ENCODE measurements at places on chromosomes 1 and 21.

GRCh38 chr1:239807361-239807760, 284.3 kb upstream of the FMN2 start:
- H3K4me3 ChIP-seq, result no peak overlapping the region
- H3K27ac ChIP-seq, result no peak overlapping the region
- no peaks in the 10 kb centered on the region for H3K27me3 ChIP-seq
- H3K36me3 ChIP-seq, result no peaks in the 10 kb centered on the region

- DNase-seq, result no peak
- H3K27me3 ChIP-seq, result no peaks in the 10 kb centered on the region
Observed at GRCh38 chr1:180854456-180854855, 58.2 kb upstream of the KIAA1614 start.

DNA sequence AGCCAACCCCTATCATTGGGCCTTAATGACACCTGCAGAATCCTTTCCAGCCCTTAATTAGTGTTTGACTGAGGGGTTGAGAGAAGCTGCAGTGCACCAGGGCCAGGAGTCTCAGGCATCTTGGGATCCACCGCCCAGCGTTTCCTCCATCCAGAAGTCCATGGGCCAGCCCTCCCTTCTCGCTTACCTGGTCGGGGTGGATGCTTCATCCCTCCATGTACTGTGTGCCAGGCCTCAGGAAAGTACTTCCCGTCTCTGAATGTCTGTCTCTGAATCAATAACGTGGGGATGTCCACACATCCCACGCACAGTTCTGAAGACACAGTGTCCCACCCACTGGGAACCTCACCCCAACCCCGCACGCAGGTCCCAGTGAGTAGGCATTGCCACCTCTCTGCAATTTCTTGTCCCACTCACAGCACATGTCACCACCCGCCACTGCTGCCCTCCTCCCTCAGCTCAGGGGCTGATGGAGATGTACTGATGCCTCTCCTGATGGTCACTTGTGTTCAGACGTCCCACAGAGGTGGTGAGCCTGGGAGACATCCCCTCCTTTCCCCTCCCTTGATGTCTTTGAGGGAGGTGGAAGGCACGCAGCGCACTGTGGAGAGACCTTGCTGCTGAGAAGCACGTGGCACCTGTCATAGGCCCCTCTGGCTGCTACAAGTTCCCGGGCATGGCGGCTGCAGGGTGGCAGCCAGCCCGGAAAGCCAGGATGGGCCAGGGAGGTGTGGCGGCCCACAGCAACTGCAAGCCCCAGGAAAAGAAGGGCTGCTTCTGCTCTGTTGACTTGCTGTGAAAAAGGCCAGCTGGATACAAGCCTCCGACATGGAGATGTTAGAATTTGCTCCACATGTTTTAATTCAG, 29.4 kb upstream of the PRSS38 start:
- H3K4me1 ChIP-seq, result peaks cover 24% of the 10 kb centered on the region
- no peak overlapping the region for H3K4me3 ChIP-seq
- no peak overlapping the region for H3K27ac ChIP-seq
- peaks cover 15% of the 10 kb centered on the region for H3K27me3 ChIP-seq

DNA sequence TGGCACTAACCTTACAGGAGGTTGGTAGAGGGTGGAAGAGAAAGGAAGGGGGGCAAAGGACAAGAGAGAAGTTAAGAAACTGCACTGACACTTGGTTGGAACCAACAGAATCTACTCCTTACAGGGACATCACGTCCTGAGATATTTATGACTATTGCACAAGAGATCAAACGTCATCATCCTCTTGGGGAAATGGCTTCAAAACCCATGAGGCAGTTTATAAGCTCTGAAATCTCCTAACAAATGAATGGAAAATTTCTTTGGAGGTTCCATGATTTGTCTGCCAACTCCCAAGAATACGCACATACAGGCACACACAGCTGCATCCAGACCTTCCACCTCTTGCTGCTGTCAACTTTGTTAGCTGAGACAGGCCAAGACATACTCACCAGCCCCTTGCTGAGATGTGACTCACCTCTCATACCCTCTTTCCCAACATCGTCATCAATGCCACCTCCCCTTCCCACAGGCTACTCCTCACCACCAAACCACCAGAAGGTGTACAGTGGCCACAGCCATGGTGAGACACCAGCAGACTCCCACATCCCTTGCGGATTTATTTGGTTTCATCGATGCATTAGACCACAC, 135.5 kb downstream of the SETD4 start:
- H3K36me3 ChIP-seq, result no peaks in the 10 kb centered on the region
- H3K4me3 ChIP-seq, result no peak overlapping the region
- DNase-seq, result no peak

DNA sequence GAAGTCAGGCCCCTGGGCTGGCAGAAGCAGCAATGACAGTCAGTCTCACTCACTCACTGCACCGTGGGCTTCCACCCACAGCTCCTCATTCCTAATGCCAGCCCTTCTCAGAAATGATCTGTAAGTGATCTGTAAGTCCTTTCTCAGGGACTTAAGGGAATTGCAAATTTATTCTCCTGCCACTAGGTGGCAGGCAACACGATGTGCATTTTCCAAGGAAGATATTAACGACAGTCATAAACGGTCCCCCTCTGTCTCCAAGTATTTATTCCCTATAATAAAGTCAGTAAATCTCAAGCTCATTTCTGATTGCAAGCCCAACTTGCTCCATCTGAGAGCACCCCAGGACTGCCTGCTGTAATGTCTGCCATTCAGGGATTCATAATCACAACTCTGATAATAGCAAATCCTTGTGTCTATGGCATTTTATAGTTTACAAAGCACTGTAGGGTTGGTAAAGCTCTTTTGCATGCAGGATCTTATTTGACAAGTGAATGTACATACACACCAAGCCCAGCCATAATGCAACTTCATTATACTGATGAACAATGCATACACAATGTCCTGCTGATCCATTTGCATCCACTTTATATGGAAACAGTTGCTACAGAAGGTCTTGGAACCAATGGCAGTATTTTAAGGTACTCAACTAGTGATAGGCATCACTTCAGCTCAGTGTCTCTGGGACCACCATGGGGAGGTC, 380.5 kb upstream of the CAMK1G start:
- H3K36me3 ChIP-seq, result no peaks in the 10 kb centered on the region
- no peak overlapping the region for H3K27ac ChIP-seq
- DNase-seq, result no peak
- peaks cover 25% of the 10 kb centered on the region for H3K4me1 ChIP-seq

DNA sequence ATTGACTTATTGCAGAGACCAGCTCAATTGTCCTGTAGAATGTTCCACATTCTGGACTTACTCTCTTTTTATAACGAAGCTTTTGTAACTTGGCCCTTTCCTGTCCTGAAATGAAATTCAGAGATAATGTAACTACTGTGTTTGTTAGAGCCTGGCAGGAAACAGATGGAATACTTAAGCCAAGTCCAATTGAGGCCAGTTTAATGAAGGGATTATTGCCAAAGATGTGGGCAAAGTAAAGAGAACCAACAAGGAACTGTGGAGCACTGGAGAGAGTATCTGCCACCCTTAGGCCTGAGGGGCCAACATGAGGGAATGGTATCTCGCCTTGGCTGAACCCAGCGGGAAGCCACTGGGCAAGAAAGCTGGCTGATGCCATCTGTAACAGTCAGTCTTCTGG, 32.9 kb downstream of the MFSD2A start:
- no peak for DNase-seq
- H3K27me3 ChIP-seq, result no peaks in the 10 kb centered on the region
- peaks cover 2% of the 10 kb centered on the region for H3K4me1 ChIP-seq
- H3K36me3 ChIP-seq, result no peaks in the 10 kb centered on the region
- H3K4me3 ChIP-seq, result no peak overlapping the region

DNA sequence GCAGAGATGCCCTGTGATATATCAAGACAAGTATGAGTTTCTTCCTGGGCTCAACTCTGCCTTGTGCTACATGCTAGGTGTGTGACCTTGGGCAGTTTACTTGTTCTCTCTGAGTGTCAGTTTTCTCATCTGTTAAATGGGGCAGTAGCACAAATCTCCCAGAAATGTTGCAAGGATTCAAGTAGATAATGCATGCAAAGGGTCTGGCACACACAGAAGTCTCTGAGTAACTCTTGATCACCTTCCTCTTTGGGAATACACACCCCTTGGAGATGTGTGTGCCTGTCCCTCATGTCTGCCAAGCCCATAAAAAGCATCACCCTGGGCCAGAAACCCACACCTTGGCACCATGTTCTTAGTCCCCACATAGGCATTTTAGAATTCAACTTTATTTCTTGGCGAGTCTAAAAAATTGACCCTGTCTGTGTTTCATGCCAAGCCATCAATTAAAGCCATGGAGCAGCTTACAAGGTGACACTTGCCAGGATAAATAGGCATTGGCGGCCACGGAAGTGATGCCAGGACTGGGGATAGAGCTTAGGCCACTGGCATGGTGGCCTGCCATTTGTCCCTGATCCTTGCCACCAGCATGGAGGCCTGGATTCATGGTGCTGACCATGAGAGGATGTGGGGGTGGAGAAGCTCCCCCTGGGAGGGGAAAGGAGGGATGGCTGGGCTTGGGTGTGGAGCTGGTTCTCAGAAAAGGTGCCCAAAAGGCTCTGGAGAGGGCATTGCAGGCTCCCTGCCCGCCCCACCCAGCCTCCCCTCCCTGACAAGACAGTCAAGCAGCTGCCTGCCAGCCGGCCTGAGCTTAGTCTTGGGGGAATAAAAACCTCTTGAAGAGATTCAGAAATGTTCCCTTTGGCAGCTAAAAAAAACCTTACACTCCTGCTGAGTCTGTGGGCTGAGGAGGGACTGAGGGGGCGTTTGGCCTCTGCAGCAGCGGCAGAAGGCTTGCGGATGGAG, 118.0 kb upstream of the IPO9 start:
- H3K4me3 ChIP-seq, result no peak overlapping the region
- H3K36me3 ChIP-seq, result peaks cover 3% of the 10 kb centered on the region
- DNase-seq, result no peak
- H3K4me1 ChIP-seq, result peaks cover 13% of the 10 kb centered on the region
- no peaks in the 10 kb centered on the region for H3K27me3 ChIP-seq
- peak overlapping the region; percentile 25 for H3K27ac ChIP-seq

DNA sequence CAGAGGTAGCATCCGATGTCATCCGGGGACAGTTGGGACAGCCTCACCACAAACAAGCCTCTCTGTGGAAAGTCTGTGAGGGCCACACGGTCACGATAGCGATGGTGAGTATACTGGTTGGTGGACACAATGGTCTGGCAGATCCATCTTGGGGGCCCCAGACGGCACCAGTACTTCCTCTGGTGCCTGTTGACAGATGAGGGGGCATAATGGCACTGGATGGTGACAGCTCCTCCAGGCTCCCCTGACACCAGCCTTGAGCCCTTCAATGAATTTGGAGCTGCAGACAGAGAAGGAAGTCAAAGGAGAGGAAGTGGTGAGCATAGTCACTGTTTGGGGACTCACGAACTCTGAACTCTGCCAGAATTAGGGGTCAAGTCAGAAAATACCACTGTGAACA, 8.0 kb downstream of the FCAMR start:
- no peak overlapping the region for H3K27ac ChIP-seq
- H3K4me1 ChIP-seq, result peaks cover 6% of the 10 kb centered on the region
- no peak overlapping the region for H3K4me3 ChIP-seq
- H3K27me3 ChIP-seq, result peaks cover 2% of the 10 kb centered on the region

- peaks cover 64% of the 10 kb centered on the region for H3K27me3 ChIP-seq
- peaks cover 8% of the 10 kb centered on the region for H3K4me1 ChIP-seq
- H3K27ac ChIP-seq, result no peak within 1 kb of the TSS
- H3K36me3 ChIP-seq, result no peaks in the 10 kb centered on the region
Observed at GRCh38 chr1:156920233-156921052, at the start of gene LRRC71. LRRC71 (plus strand) TSS chr1:156920632; CDS start chr1:156920804, 172 bp downstream.

DNA sequence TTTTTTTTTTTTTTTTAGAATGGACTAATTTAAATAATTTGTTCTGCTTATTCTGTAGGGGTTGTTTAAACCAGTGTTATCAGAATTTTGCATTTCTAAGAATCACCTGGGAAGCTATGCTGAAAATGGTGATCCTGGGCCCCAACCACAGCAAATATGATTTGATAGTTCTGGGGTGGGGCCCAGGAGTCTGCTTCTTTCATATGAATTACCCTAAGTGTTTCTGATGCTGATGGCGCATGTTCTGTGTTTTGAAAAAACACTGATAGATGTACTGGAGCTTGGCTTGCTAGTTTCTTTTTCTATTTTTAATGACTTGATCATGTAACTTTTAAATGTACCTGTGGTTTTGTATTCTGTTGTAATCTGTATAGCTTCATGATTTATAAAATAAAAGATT, 89.3 kb downstream of the CDC14A start:
- H3K4me1 ChIP-seq, result peaks cover 57% of the 10 kb centered on the region
- H3K27ac ChIP-seq, result peak overlapping the region; percentile 88
- DNase-seq, result no peak
- H3K4me3 ChIP-seq, result no peak overlapping the region

GRCh38 chr1:5001466-5001865, 347.1 kb downstream of the AJAP1 start:
- H3K27ac ChIP-seq, result no peak overlapping the region
- no peaks in the 10 kb centered on the region for H3K4me1 ChIP-seq
- H3K36me3 ChIP-seq, result no peaks in the 10 kb centered on the region

GRCh38 chr1:77866296-77866695, 22.1 kb upstream of the NEXN start:
- no peak overlapping the region for H3K27ac ChIP-seq
- H3K36me3 ChIP-seq, result peaks cover 25% of the 10 kb centered on the region
- DNase-seq, result no peak
- H3K27me3 ChIP-seq, result no peaks in the 10 kb centered on the region
- H3K4me3 ChIP-seq, result no peak overlapping the region

GRCh38 chr21:36325373-36326010, 5.5 kb downstream of the MORC3 start:
- H3K4me3 ChIP-seq, result no peak overlapping the region
- no peak for DNase-seq
- peaks cover 16% of the 10 kb centered on the region for H3K36me3 ChIP-seq
- H3K27ac ChIP-seq, result no peak overlapping the region
- peaks cover 26% of the 10 kb centered on the region for H3K4me1 ChIP-seq

DNA sequence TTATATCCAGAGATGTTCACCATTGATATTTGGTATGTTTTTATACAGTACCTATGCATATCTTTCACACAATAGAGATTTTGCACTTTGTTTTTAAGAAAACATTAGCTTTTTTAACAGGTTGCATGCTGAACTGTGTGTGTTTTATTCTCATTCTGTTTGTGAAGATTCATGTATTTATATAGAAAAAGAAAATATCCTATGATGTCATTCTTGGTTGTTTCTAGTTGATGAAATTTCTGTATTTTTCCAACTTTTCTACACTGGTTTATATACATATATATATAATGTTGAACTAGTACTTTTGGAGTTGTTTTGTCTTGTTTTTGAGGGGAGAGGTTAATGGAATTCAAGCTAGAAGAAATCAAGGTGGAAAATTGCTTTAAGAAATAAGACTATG, 143.8 kb downstream of the MATN1 start:
- no peak overlapping the region for H3K27ac ChIP-seq
- H3K27me3 ChIP-seq, result peaks cover 22% of the 10 kb centered on the region
- H3K4me1 ChIP-seq, result no peaks in the 10 kb centered on the region

- no peaks in the 10 kb centered on the region for H3K4me1 ChIP-seq
- peaks cover 41% of the 10 kb centered on the region for H3K36me3 ChIP-seq
- no peak overlapping the region for H3K4me3 ChIP-seq
- H3K27ac ChIP-seq, result no peak overlapping the region
Observed at GRCh38 chr1:149966405-149966804, 29.7 kb upstream of the MTMR11 start.

GRCh38 chr1:160672789-160673695, 26.2 kb upstream of the SLAMF1 start:
- no peak for DNase-seq
- no peak overlapping the region for H3K4me3 ChIP-seq
- no peaks in the 10 kb centered on the region for H3K4me1 ChIP-seq
- peaks cover 2% of the 10 kb centered on the region for H3K27me3 ChIP-seq
- no peak overlapping the region for H3K27ac ChIP-seq
- H3K36me3 ChIP-seq, result no peaks in the 10 kb centered on the region

All from mesothelial cell of epicardium (in vitro differentiated cells).